H7 (cell line): ENCODE measurements at places on chromosomes 2 and 18. TPM values are rescaled to one million over a fixed set of nuclear protein-coding genes. Genes with fewer than 3 reads are reported as not detected.

Gene CIAO1
- 108 and 111 TPM in 2 replicates for total RNA-seq

Gene ADGRF3
- 1.2 TPM in 1 of 2 replicates, not detected in the other for total RNA-seq

Gene RAD51AP2
- 0.10 and 0.15 TPM in 2 replicates for total RNA-seq

Gene CDH20
- 0.31 and 0.81 TPM in 2 replicates for total RNA-seq

Gene ASB18
- not detected in 2 replicates for total RNA-seq

Gene NMUR1
- total RNA-seq: 0.10 and 0.22 TPM in 2 replicates

Gene PLGLB1
- 0.33 TPM in 1 of 2 replicates, not detected in the other for total RNA-seq

Gene EGR4
- total RNA-seq: 0.04 TPM in 1 of 2 replicates, not detected in the other

Gene IL36B
- total RNA-seq: not detected in 2 replicates

Gene C2orf78
- total RNA-seq: 0.15 TPM in 1 of 2 replicates, not detected in the other

Gene MYL1
- not detected in 2 replicates for total RNA-seq

Gene COL6A3
- total RNA-seq: 5.1 and 7.0 TPM in 2 replicates

Gene FAM136A
- 84.4 and 87.1 TPM in 2 replicates for total RNA-seq

Gene MEP1B
- total RNA-seq: not detected in 2 replicates
